ENCODE measurements at places on chromosomes 5 and 9.

- DNase-seq: no peak
Measured at GRCh38 chr9:131481441-131482342, 21.0 kb upstream of the POMT1 start.

GRCh38 chr5:147344861-147345260, 110.0 kb downstream of the STK32A start:
- no peak for DNase-seq

- no peak for DNase-seq
Measured at GRCh38 chr5:103463261-103463660, 99.3 kb downstream of the NUDT12 start.

- no peak for DNase-seq
Measured at GRCh38 chr5:170630711-170631141, 126.9 kb downstream of the KCNIP1 start.

DNA sequence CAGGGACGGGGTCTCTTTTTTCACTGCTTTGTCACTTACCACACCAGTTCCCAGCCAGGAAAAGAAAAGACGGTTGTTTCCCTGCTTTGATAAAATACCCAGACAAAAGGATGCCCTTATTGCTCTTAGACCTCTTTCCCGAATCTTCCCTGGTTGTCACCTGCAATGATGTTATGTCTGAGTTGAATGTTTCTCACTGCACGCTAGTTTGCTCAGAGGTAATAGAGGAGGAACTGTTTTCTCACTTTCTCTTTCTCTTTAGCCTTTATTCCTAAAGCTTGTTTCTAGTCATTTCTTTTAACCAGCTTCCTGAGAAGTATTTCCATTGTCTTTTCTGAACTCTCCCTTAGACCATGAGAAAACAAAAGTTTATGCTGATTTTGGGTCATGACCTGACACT, 32.9 kb downstream of the ACER2 start:
- no peak for DNase-seq

DNA sequence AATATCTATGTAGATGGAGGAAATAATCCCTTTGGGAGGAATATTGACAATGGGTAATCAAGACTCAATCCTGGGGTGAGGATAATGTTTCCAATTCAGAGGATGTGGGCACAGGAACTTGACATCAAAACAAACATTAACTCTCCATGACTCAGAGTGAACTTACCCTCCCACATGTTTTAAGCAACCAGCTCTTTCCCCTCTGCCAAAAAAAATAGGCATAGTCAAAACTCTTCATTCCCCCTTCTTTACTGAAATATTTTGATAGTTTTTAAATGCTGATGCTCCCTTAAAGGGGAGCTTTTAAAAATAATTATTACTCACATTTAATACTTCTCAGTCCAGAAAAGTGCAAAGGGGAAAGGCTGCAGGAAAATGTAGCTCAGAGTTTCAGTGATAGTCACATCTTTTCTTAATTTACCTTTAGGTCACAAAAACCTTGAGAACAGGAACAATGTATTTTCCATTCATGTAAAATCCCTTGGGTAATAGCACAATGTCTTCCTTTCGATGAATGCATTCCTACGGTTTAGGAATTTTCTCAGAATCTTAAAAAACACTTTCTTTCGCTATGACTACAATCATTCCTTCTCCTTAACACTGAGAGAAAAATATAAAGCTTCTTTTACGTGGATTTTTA, 298.4 kb upstream of the GRAMD2B start:
- no peak for DNase-seq

- DNase-seq: no peak
Measured at GRCh38 chr5:120476063-120476462, 12.0 kb downstream of the PRR16 start.

- no peak for DNase-seq
Measured at GRCh38 chr5:82975396-82975795, 101.8 kb downstream of the TMEM167A start.

DNA sequence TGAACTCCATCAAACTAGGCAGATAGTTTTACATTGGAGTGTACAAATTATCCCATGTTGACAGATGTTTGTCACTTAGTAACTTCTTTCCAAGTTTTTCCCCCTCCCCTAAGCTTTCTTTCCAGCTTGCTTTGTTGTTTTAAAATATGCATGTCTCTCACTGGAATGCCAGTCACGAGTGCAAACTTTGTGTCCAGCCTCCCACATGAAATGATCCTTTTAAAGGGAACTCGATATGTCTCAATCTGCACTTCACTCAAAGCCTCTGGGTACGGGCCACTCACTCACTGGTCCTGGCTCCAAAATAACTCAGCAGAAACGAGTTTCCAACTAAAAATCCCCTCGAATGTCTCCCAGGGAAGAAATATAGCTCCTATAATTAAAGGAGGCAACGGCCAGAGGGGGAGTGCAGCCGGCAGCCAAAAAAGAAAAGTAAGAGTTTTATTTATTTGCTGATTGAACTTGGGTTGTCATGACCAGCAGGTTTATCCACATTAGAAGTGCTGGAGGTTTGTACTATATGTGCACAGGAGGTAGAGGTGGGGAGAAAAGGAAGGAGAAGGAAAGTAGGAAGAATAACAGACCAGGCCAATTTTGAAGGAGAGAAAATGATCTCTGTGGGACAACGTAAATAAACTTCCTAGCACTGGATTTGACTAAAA, 17.5 kb downstream of the NR2F1 start:
- DNase-seq: no peak

DNA sequence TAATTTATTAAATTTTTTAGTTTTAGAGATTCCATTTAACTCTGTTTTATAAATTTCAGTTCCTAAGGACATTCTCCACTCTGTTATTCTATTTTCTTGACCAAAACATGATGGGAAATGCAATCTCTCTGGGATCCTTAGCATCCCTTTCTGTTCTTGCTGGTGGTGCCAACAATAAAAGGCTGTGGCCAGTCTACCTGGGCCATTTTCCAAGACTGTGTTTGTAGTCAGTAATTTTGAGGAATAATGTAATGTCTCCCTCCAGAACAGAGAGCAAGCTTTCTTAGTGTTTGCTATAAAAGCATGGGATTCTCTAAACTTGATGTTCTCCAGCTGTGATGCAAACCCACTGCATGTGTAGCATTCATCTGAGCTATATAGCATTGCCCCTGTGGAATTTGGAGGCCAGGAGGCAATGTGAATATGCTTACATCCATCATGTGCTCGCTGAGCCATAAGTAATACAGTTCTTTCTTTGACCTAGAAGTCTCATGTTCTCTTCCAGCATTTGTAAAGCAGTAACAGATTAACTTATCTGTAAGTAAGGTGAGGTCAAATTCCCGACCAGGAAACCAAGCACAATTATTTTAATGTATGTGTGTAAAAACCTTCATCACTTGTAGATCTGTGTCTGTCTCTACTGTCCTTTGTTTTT, 211.5 kb upstream of the TAS2R1 start:
- DNase-seq: no peak

Measured in right forelimb (tissue), 1 donor.